Naive thymus-derived CD4-positive, alpha-beta T cell (primary cell): ENCODE measurements at places on chromosomes 16 and 17. TPM values are rescaled to one million over a fixed set of nuclear protein-coding genes. Genes with fewer than 3 reads are reported as not detected.

Gene CHST5
- not detected for polyA plus RNA-seq

Gene NPIPB13
- 0.85 TPM for polyA plus RNA-seq

Gene IL21R
- 37.1 TPM for polyA plus RNA-seq

Gene CCDC200
- polyA plus RNA-seq, result not detected

Gene ASPA
- not detected for polyA plus RNA-seq

GRCh38 chr16:1056196-1056595 is 16.4 kb upstream of the SSTR5 start:
- DNase-seq, result no peak

DNA sequence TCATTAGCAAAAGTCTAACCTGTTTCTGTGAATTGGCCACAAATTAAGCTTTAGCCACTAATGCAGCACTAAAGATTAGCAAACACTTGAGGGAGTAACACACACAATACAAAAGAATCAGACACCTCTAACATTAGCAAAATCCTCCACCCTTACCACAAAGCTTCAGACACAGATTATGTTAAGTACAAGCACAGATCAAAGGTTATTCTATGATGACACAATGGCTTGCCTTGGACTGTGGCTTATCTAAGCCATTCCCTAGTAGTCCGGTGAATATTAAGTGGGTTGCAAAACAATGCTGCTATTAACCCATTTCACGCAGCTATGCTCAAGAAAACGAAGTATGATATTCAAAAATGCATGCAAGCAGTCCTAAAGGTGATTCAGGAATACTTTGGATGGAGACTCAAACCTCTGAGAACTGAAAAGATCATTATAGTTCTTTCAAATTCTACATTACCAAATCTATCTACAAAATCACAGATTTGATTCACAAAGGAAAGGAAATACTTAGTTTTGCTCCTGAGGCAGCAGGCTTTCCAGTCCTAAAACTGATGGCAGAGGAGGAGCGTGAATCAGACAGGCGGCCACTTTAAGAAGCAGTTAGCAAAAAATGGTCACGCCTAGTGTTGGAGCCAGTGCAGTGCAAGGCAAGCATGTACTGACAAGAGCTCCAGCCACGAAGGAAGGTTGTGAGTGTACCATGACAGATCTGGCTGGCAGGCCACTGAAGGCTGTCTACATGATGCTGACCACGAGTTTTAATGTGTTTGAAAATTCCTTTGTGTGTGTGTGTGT is 67.2 kb downstream of the PARN start:
- no peak for DNase-seq

GRCh38 chr16:73113336-73113735 is 65.4 kb upstream of the ZFHX3 start:
- DNase-seq, result no peak

- DNase-seq, result peak; percentile 23
Observed at GRCh38 chr16:10964891-10965326, 20.5 kb downstream of the CLEC16A start.

GRCh38 chr17:82534401-82534812 is 14.9 kb downstream of the FOXK2 start:
- no peak for DNase-seq

DNA sequence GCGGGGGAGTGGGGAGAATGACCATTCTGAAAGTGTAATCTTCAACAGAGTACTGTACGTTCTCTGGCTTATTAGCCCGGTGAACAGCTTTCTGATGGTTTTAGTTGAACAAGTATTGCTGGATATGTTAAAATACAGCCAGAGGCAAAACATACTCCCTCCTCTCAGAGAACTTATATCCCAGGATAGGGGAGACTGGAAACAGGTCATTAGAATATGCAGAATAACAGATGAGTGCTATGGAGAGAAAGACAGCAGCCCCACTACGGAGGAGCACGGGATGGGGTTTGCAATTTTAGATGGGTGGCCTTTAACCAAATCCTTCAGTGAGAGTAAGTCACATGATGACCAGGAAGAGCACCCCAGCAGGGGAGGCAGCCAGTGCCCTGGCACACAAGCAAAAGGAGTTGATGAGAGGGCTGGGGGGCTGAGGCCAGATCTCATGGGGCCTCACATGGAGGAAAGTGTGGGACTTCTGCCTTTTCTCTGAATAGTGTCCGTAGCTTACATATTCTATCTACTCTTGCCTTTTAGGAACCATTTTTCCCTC is 43.1 kb upstream of the SEC14L1 start:
- DNase-seq, result no peak

GRCh38 chr17:31672161-31672819 is 186.8 kb downstream of the COPRS start:
- no peak for DNase-seq

GRCh38 chr17:2545393-2545792 is 33.7 kb upstream of the METTL16 start:
- no peak for DNase-seq

DNA sequence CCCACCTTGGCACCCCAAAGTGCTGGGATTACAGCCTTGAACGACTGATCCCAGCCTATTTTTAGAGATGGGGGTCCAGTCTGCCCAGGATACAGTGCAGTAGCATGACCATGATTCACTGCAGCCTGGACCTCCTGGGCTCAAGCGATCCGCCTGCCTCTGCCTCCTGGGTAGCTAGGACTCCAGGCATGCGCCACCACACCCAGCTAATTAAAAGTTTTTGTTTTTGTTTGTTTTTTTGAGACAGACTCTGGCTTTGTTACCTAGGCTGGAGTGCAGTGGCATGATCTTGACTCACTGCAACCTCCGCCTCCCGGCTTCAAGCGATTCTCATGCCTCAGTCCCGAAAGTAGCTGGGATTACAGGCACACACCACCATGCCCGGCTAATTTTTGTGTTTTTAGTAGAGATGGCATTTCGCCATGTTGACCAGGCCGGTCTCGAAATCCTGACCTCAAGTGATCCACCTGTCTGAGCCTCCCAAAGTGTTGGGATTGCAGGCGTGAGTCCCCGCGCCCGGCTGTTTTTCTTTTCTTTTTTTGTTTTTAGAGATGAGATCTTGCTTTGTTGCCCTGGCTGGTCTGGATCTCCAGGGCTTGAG is 2.3 kb upstream of the PAFAH1B1 start:
- DNase-seq, result no peak

DNA sequence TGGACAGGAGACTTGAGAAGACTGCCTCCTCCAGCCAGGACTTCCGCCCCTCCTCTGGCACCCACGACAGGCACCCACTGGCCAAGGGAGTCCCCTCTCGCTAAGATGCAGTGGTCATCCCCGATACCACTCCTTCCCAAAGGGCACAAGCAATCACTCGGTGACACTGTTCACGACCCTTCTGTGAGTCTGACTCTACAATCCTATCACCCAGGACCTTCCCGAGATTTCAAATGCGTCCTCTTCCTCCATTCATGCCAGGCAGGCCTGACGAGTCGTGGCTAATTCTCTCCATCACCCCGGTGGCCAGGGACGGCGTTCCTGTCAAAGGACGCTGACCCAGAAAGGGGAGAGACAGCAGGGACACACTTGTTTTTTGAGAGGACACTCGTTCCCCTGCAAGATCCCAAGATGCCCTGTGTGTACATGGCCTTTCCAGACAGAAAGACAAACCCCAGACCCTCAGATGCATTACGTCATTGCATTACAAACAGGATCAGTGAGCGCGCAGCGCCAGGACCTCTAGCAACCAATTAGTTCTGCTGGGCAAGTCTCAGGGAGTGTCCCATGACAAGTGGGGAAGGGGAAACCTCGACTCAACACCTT is 12.2 kb downstream of the FBXO31 start:
- DNase-seq, result no peak

GRCh38 chr17:30720013-30720471 is 104.5 kb downstream of the CRLF3 start:
- no peak for DNase-seq

DNA sequence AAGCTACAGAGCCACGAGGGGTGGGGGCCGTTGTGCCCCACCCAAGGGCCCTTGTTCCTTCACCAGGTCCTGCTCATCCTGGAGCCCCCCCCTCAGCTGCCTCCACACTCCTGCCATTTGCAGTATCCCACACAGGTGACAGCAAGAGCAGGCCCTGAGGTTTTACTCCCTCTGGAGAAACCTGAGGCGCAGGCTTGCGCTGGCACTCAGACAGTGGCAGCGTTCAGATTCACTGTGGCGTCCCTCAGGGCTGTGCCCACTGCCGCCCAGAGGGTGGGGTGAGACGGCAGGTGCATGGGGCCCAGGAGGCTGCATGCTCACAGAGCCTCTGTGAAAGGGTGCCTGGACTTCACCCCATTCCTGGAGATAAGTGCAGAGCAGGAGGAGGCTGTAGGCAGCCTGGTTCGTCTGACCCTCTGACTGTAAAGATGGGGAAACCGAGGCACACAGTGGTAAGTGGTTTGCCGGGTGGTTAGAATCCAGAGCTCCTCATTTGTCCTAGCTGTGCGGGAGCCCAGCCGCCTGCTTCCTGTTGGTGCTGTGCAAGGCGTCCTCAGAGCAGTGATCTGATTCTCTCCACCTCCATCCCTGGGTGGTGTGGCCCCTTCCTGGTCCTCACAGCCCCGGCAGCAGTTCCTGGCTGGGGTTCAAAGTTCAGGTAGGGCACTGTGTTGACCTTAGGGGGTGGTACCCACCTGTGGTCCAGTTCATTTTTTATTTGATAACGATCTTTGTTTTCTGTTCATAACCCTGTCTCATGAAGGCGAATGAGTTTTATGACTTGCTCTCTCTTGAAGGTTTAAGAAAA is 1.6 kb downstream of the SPIRE2 start:
- no peak for DNase-seq

DNA sequence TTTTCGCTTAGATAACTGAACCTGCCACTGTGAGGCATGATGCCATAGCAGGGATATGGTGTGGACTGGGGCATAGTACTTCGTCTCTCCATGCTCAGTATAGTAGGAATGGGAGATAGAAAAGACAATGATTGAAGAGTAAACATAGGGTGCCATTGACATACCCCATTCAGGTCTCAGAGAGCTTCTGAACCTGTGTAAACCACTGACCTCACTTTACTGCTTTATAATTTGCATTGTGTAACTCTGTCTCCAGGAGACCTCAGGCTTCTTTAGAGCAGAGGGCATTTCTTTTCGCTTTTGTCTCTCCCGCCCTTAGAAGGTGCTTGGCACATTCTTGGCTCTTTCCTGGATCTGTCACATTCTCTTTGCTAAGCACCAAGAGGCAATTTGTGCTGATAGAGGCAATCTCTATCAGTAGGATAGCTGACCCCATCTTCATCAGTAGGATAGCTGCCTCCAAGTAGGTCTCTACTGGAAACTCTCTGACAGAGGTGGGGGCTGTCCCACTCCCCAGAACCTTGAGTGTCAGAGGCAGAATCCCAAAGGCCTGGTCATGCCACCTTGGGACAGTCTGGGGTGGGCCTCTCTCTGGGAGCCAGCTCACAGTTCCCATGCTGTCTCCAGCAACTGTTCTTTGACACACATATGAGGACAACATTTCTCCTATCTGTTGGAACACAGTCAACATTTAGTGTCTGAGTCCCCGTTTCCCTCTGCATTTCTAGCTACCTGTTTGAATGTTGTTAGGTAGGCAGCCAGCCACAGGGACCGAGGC is 181.9 kb downstream of the UTP18 start:
- no peak for DNase-seq

DNA sequence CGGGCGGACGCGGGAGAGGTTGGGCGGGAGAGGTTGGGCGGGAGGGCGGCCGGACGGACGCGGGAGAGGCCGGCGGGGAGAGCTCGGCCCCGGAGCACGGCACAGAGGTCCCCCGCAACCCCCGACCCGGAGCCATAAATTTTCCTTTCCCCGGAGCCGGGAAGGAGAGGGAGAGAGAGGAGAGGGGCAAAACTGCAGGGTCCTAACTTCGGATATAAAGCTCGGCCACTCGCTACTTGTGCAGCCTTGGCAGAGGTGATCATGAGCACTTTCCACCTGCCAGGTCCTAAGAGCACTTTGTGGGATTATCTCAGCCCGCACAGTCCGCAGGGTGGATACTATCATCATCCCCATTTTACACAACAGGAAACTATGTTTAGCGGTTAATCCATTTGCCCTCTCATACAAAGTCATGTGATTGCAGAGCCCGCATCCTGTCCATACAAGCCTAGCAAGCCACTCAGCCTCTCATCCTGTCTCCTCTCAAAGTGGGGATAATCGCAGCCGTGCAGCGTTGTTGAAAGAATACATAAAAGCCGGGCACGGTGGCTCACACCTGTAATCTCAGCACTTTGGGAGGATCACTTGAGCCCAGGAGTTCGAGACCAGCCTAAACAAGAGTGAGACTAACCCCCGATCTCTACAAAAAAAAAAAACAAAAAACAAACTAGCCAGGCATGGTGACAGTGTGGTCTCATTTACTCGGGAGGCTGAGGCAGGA is 780 bp upstream of the DCAKD start:
- DNase-seq, result peak; percentile 60
